ENCODE measurements at places on chromosomes 2 and 18.
A peak's percentile ranks its signal among the peaks of the same experiment; 100 is the strongest.

DNA sequence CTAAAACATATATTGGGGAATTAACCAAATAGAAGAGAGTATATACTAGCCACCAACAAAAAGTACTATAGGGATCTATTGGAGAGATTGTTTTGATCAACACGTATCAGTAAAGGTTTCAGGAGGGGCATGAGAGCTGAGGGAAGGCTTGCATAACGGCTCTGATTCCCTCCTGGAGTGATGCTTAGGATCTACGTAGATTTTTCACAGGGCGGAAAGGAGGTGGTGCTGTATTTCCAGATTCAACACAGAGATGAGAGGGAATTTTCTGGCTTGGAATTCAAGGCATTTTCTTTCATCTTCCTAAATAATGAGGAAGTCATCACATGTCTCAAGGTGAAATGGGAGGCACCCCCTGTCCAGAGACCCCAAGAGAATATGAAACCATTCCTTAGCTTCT is 443.8 kb downstream of the CMPK2 start:
- DNase-seq, result no peak

GRCh38 chr2:105387225-105387624 is 11.6 kb downstream of the FHL2 start:
- no peak for DNase-seq

GRCh38 chr2:18074476-18074875 is 196.0 kb downstream of the KCNS3 start:
- no peak for DNase-seq

- DNase-seq, result peak; percentile 30
These were observed 89.5 kb upstream of the LMAN1 start for GRCh38 chr18:59448546-59448945.

- no peak for DNase-seq
These were observed 75.5 kb downstream of the SNTG2 start for GRCh38 chr2:1026141-1026540.

DNA sequence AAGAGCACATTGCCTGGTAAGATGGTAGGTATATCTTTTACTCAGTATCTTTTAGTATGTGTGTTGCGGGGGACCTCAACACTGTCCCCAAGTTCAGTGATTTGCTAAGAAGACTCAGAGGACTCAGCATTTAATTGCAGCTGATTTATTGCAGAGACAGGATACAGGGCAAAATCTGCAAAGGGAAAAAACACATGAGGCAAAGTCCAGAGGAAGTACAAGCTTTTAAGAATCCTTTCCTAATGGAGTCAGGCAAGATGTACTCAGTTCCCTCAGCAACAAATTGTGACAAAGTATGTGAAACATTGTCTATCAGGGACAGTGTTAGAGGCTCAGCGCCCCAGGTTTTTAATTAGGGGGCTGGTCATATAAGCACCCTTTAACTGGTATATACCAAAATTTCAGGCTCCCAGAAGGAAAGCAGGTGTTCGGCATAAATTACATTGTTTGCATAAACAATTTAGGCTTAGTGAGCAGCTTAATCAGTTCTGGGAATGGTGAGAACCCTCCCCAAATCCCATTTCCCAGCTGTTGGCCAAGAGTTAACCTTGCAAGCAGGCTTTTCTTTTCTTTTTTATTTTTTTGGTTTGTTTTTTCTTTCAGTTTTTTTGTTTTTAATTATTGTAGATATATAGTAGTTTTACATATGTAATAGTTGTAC is 41.7 kb downstream of the RAB3GAP1 start:
- DNase-seq, result no peak

GRCh38 chr2:84942964-84943421 is 28.0 kb upstream of the KCMF1 start:
- no peak for DNase-seq

GRCh38 chr2:120604767-120605166 is 130.9 kb upstream of the GLI2 start:
- no peak for DNase-seq

DNA sequence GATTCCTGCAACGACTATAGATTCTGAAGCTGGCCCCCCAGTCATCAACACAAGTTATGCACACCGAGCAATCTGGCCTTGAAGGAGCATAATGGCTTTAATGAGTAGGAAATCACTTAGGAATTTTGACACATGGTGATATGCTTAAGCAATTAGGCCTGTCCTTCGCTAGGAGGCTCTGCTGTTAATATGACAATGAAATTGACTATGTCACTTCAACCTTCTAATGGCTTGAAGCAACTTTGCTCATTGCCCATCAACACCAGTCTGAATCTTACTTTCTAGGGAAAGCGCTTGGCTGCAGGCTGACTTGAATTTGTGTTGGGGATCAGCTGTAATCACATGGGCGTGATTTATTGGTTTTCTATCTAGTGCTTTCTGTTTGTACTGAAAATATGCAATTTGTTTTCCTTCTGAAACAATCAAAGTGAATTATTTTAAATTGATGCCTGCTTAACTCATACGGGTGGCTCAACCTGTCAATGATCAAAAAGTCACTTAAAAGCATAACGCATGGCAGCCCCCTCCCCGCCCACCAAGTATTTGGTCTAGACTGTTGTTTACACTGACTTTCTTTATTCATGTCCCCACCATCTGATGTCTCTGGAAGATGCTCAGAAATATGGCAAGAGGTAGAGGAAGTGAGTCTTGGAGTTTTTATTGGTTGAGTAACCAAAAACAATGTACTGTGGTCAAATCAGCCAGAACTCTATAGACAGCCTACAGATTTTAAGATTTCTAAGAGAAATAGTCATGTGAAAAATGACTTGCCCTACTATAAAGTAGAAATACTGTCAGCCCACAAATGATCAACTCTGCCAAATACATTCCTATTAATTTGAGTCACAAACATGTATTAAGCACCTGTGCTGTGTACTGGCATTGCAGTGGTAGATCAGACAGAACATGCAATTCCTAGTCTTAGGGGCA is 344.9 kb downstream of the RBM43 start:
- DNase-seq, result no peak

- DNase-seq, result peak; percentile 61
These were observed 60.4 kb downstream of the ATOH8 start for GRCh38 chr2:85813982-85814801.

DNA sequence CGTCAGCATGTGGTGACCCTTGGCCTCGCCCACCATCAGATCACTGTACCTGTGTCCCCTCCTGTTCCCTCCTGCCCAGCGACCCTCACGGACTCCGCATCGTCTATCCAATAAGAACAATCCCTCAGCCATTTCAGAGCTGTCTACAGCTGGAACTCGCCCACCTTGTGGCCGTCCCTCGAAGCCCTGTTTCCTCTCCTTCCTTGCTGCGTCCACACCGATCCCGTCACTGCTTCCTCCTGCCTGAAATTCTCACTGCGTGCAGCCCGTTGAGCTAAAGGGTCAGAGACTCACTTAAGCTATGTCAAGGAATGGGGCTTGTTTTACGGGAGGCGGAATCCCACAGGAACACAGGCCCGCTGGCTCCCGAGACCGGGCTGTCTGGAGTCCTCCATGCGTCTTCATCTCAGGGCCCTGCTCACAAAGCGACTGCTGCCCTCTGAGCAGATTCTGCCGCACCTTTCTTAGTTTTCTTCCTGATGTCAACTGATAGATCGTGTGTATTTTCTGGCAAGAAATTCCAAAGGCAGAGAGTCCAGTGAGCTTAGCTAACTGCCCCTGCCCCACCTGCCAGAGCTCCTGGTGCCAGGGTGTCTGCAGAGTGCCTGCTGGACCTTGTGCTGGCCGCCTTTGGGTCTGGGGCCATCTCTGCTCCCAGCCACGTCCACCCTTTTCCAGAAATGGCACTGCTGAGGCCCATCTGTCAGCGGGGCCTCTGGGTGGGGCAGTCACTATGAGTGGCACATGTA is 35.3 kb downstream of the KLHL29 start:
- DNase-seq, result no peak

- no peak for DNase-seq
These were observed 215.3 kb upstream of the GULP1 start for GRCh38 chr2:188076149-188077056.

DNA sequence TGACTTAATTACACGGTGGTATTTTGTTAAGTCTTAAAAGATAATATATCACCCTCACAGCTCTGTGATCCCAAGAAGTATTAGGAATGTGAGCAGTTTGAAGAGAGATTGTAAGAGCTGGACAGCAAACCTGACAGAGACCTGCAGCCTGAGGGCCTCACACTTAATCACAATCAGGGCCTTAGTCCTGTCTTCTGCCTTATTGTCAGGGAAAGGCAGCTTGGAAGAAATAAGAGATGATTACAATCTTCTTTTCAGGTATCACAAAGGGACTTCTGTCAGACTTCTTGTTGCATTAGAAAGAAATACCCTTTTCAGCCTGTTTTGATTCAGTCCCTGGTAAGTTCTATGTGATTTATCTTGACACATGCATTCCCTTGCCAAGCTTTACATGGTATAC is 1433.8 kb upstream of the SLC39A10 start:
- DNase-seq, result no peak

GRCh38 chr2:104504331-104505073 is 349.4 kb upstream of the POU3F3 start:
- no peak for DNase-seq

GRCh38 chr18:71471963-71472725 is 1072.0 kb downstream of the CBLN2 start:
- DNase-seq, result no peak

GRCh38 chr2:3527886-3528785 is 8.8 kb upstream of the ADI1 start:
- DNase-seq, result no peak

- DNase-seq, result no peak
These were observed 5.6 kb upstream of the TNS1 start for GRCh38 chr2:218008060-218009040.

GRCh38 chr2:113734185-113734584 is 22.3 kb downstream of the SLC35F5 start:
- DNase-seq, result no peak

DNA sequence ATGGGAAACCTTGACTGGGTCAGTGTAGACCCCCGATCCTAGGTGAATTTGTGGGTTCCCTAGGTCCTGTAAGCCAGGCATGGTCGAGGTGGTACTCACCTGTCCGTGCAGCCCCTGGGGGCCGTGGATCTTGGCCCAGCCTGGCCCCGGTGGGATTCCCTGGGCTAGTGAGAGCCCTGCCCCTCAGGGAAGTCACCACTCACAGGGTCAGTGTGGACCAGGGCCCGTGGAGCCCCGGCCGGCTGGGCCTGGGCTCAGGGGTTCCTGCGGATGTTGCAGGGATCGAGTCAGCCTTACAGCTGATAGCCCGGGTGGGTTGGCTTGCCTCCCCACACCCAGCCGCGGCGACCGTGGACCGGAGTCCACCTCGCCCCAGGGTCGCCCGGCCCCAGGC is 528 bp downstream of the ATG9A start:
- no peak for DNase-seq

DNA sequence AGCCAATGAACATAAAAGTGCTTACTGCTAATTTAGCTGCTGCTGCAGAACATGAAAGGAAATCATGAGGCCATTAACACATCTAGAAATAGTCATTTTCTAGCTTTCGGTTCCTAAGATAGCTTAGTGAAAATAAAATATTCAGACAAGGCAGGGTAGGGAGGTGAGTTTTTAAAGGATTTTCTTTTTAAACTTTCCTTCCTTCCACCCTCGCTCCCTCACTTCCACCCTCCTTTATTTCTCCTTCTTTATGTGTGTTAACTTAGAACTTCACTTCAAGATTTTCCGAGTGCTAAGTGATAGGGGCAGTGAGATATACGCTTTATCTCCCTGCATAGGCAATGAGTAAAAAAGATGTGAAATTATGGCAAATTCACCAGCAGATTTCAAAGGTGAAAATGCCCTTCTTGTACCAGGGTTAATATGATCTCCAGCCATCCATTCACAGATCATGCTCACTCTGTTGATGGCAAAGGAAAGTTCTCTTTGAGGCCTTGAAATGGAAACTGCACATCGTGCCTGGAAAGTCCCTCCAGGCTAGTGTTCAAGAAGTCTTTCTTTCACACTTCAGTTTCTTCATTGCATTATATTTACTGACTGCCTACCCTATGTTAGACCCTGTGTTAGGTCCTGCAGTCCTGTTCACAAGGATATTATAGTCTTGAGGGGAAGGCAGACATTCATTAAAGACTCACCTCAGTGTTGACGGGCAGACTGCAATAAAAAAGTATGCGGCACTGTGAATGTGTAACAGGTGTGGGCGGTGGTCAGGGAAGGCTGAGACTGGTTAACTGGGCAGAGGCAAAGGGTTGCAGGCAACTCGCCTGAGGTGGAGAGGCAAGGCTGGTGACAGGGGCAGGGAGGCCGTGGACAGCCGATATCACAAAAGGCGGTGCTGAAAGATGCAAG is 200.8 kb downstream of the PLCL1 start:
- DNase-seq, result no peak

- DNase-seq, result no peak
These were observed 136.8 kb downstream of the SMAD2 start for GRCh38 chr18:47793609-47794008.

GRCh38 chr18:910247-910646 is 5.6 kb downstream of the ADCYAP1 start:
- DNase-seq, result no peak
